ENCODE measurements at places on chromosomes 13 and 19. TPM values are rescaled to one million over a fixed set of nuclear protein-coding genes. Genes with fewer than 3 reads are reported as not detected.

Gene ZNF568
- total RNA-seq = 11.5 TPM

Gene ZNF493
- 14.9 TPM for total RNA-seq

Gene SIGLEC8
- not detected for total RNA-seq

Gene ZNF534
- not detected for total RNA-seq

Gene ZNF570
- total RNA-seq = 11.0 TPM

Gene CEACAM7
- total RNA-seq = not detected

Gene N4BP2L1
- 0.59 TPM for total RNA-seq

Gene CKM
- not detected for total RNA-seq

Gene SIGLECL1
- not detected for total RNA-seq

Gene SLC25A41
- total RNA-seq = not detected

Gene LYPD5
- 1.2 TPM for total RNA-seq

Gene PSMC4
- total RNA-seq = 165 TPM

Gene CBY2
- total RNA-seq = not detected

Gene GJA3
- under 0.01 TPM for total RNA-seq

Gene CAPN12
- 0.30 TPM for total RNA-seq

Gene BEST2
- not detected for total RNA-seq

Gene CD33
- not detected for total RNA-seq

Gene CYP4F2
- total RNA-seq = not detected

Gene CD177
- not detected for total RNA-seq

Gene KISS1R
- not detected for total RNA-seq

Gene THAP8
- total RNA-seq = 3.3 TPM

Gene SSBP4
- total RNA-seq = 48.0 TPM

Gene CEACAM19
- total RNA-seq = 0.30 TPM

Gene IFI30
- 5.3 TPM for total RNA-seq

Gene SRRM5
- total RNA-seq = 0.05 TPM

Gene CYP4F3
- total RNA-seq = not detected

Gene SHISA2
- 0.09 TPM for total RNA-seq

Gene MEGF8
- total RNA-seq = 52.1 TPM

Gene RSPH6A
- total RNA-seq = 0.14 TPM

Gene ANGPTL8
- total RNA-seq = not detected

Data from smooth muscle cell of the umbilical artery (primary cell).